ENCODE measurements at places on chromosomes 6 and 20.

GRCh38 chr6:31339210-31339609 is 17.8 kb downstream of the HLA-B start:
- no peak for DNase-seq

GRCh38 chr20:45965169-45966002 is 6.6 kb downstream of the ZNF335 start:
- DNase-seq, result no peak

DNA sequence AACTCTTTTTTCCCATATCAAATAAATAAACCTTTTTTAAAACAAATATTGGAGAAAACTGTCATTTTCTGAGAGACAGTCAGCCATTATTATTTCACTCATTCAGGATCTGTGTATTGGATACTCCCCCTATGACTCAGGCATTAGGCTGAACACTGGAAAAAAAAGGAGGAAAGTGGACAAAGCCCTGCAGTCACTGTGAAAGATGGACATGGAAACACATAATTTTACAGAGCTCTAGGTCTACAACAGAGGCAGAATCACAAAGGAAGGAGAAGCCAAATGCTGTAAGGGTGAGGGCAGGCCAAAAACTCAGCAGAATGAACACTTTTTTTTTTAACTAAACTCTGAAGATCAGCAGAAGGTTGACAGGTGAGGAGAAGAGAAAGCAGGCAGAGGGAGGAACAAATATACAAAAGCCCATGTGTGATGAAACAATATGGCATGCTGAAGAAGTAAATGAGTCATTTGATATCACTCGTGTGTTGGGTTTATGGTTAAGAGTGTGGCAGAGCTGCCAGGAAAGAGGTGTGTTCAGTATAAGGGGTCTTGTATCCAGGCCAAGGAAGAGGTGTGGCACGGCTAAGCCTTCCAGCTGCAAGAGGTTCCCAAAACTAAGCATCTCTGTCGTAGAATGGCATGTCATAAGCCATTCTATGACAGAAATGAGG is 39.1 kb downstream of the EPB41L2 start:
- no peak for DNase-seq

GRCh38 chr6:9101920-9102319 is 666.6 kb upstream of the SLC35B3 start:
- no peak for DNase-seq

DNA sequence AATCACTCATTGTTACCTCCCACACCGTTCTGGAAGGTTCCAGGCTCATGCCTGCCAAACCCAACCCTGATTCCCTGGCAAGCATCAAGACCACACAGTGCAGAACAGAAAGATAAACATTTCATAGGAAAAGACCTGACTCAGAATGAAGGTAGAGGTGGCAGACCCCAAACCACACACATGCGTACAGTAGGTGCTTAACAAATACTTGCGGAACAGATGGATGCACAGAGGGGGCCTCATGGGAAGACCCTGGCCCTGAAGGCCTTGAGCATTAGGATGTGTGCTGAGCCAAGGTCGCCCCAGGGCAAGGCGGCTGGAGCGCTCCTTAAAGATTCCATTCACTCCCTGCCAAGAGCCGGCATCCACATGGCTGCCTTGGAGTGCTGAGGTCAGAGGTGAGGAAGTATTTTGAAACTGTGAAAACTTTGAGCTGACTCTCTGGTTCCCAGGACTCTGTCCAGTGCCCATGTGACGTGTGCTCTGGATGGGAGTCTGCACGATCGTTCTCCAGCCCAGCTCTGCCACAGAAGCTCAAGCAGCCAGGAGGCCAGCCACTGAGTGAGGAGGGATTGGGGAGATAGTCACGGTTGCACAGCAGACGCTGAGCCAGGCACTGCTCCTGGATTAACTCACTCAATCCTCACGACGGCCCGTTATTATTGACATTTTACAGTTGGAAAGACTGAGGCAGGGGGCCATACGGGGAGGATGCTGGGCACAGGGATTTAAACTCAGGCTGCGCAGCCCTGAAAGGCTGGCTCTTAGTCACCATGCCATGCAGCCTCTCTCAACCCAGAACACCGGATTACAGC is 65.5 kb upstream of the AFDN start:
- no peak for DNase-seq

DNA sequence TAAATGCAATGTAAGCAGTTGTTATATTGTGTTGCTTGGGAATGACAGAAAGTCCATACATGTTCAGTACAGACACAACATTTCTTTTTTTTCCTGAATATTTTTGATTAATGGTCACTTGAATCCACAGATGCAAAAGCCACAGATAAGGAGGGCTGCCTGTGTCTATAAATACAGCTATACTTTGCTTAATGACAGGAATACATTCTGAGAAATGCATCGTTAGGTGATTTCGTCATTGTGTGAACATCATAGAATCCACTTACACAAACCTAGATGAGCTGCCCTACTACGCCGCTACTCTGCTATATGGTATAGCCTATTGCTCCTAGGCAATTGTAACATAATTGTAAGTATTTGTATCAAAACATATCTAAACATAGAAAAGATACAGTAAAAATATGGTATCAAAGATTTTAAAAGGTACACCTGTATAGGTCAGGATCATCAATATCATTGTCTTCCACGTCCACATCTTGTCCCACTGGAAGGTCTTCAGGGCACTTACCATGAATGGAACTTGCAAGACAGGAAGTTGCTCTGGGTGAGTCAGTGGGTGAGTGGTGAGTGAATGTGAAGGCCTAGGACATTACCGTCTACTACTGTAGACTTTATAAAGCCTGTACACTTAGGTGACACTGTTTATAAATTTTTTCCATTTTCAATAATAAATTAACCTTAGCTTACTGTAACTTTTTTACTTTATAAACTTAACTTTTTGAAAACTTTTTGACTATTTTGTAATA is 27.9 kb upstream of the POPDC3 start:
- DNase-seq, result no peak

GRCh38 chr20:63577317-63577894 is 3.4 kb upstream of the HELZ2 start:
- no peak for DNase-seq

- DNase-seq, result no peak
These were observed 43.5 kb upstream of the FRMD1 start for GRCh38 chr6:168122521-168122920.

- DNase-seq, result no peak
These were observed 793 bp upstream of the PDSS2 start for GRCh38 chr6:107460083-107460631.

GRCh38 chr6:42010185-42010891 is 40.0 kb upstream of the TAF8 start:
- no peak for DNase-seq

DNA sequence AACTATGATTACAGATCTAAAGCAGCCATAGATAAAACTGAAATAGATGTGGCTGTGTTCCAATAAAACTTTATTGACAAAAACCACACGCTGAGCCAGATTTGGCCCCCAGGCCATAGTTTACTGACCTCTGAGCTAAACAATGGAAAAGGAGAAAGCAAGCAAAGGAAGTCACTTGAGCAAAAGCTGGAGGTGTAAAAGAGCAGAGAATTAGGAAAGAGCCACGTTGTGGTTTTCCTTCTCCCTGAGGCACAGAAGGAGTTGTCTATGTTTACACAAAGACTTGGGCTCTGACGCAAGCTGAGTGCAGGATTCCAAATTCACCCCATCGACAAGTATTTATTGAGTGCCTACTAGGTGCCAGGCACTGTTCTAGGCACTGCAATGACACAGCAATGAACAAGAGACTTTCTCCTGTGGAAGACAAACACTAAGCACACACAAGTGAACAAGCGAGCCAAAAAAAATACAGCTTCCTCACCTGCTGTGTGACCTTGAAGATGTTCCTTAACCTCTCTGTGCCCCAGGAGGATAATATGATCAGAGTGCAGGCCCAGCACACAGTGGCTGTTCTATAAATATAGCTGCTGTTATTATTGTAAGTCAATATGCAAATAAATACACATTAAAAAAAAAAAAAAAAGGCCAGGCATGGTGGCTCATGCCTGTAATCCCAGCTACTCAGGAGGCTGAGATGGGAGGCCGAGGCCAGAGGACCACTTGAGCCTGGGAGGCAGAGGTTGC is 75.4 kb upstream of the PTPN1 start:
- DNase-seq, result no peak

GRCh38 chr6:21263531-21264287 is 329.8 kb upstream of the SOX4 start:
- DNase-seq, result no peak

- DNase-seq, result no peak
These were observed 25.3 kb downstream of the SYNJ2 start for GRCh38 chr6:158006821-158007570.

DNA sequence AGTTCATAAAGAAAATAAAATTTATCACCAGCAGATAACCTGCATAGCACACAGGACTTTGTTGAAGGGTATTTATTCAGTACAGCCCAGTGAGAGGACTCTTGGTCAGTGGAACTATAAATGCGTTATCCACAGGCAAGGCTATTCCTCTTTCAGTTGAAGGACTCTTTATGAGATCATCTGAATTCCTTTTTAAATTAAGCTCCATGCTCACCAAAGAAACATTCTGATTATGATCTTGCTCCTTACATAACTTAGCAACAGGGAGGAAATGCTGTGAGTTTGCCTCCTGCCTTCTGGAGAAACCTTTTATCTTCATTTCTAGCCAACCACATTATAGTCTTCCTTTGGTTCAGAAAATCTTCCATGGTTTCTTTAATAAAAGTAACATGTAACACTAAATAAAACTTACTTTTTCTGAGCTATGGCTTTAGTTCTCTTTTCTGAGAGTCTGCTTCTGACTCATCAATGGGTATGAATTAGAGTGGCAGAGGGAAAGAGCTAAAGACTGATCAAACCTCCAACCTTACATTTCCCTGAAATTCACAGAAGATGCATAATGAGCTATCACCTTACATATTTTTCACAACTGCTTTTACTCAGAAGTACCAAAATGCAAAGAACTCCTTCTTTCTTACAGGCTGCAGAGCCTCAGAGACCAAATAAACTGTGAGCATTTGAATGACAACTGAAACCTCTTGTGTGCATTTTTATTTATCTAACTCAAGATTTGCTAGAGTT is 267.2 kb downstream of the ADGRG6 start:
- no peak for DNase-seq

- DNase-seq, result no peak
These were observed 1.7 kb upstream of the SLC12A5 start for GRCh38 chr20:46027245-46027853.

DNA sequence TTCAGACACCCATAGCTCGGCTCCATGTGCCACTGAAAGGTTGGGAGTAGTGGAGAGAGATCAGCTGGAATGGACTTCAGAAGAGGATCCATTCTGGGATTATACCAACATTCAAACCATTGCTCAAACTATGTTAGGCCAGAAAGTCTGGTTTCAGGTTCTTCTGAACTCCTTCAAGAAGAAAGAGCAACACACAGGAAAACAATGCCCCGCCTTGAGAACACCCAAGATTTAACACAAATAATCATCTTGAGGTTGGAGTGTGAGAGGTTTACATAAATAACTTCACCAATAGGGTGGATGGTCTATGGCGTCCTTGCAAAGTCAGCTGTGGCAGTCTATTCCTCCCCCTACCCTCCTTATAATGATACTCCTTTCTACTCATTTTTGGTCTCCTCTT is 211.6 kb upstream of the SUPT3H start:
- DNase-seq, result no peak

DNA sequence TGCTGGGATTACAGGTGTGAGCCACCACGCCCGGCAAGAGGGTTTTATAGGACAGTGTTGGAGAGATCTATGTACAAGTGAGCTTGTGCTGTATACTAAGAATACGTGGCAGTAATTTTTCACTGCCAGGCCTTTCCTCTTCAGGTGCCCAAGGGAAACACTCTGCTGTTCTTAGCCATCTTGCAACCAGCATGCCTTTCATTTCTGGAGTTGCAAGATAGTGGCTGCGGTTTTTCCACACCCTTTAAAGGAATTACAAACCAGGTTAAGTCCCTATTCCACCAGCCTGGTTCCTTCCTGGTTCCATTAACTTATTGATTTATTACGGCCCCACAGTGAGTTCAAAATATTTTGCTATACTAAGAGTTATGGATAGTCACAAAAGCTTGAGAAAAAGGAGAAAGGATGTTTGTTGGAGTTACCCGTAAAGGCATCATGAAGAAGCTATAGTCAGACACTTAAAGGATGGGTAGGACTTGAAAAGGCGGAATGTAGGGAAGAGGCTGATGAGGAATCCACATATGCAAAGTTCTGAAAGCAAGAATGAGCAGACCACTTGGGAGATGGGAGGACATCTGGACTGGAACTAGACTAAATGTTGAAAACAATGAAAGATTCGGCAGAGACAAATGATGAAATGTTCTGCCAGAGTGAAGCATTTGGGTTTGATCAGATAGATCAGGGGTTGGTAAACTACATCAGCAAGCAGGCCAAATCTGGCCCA is 61.4 kb upstream of the ASIP start:
- DNase-seq, result no peak

- no peak for DNase-seq
These were observed 59.0 kb upstream of the QKI start for GRCh38 chr6:163355426-163355991.

GRCh38 chr20:34574426-34574825 is 15.9 kb downstream of the MAP1LC3A start:
- no peak for DNase-seq

- no peak for DNase-seq
These were observed 165.6 kb downstream of the ZFP64 start for GRCh38 chr20:52025938-52026337.

GRCh38 chr6:45707176-45707575 is 308.5 kb downstream of the CLIC5 start:
- DNase-seq, result no peak

GRCh38 chr6:53702316-53702715 is 36.8 kb upstream of the KLHL31 start:
- DNase-seq, result no peak

DNA sequence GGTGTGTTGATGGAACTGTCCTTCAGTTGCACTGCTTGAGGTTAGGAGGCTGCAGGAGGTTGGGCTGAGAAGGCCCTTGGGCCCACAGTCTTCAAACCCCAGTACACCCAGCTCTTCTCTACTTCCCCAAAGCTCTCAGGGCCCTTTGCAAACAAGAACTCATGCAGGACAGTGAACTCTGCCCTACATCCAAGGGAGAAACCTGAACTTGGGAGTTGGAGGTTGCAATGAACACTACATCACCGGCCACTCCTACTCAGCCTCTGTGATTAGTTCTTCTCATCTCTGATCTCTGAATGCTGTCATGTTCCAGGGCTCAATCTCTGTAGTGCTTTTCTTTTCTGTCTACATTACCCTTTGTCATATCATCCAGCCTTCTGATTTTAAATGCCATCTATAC is 148.5 kb upstream of the PDE7B start:
- DNase-seq, result no peak

- no peak for DNase-seq
These were observed 142.4 kb downstream of the FNDC1 start for GRCh38 chr6:159311618-159312017.

All from activated CD8-positive, alpha-beta memory T cell treated with anti-CD3 and anti-CD28 coated beads for 1 hour (primary cell).